MCF 10A (cell line): ENCODE measurements at places on chromosomes 4 and X. TPM values are rescaled to one million over a fixed set of nuclear protein-coding genes. Genes with fewer than 3 reads are reported as not detected.

Gene GRK4
- total RNA-seq, result 4.5 and 5.9 TPM in 2 replicates

GRCh38 chr4:8817813-8818062 lies 53.9 kb downstream of the HMX1 start:
- no peaks in the 10 kb centered on the region for H3K4me1 ChIP-seq
- no peak overlapping the region for H3K4me3 ChIP-seq
- H3K27ac ChIP-seq, result no peak overlapping the region
- H3K27me3 ChIP-seq, result no peaks in the 10 kb centered on the region
- no peak for DNase-seq

Gene PRR32
- total RNA-seq, result not detected in 2 replicates

Gene EPHA5
- total RNA-seq, result 0.12 and 0.28 TPM in 2 replicates

Gene ADAM29
- not detected in 2 replicates for total RNA-seq

- no peak overlapping the region for H3K4me3 ChIP-seq
- peaks cover 12% of the 10 kb centered on the region for H3K36me3 ChIP-seq
- H3K27ac ChIP-seq, result no peak overlapping the region
- no peaks in the 10 kb centered on the region for H3K4me1 ChIP-seq
Measured at GRCh38 chr4:137534516-137534915, 2.2 kb upstream of the PCDH18 start.

GRCh38 chr4:27318740-27319139 lies 458.1 kb downstream of the STIM2 start:
- H3K36me3 ChIP-seq, result no peaks in the 10 kb centered on the region
- no peak overlapping the region for H3K4me3 ChIP-seq
- no peak overlapping the region for H3K27ac ChIP-seq
- peak; percentile 40 for DNase-seq
- no peaks in the 10 kb centered on the region for H3K27me3 ChIP-seq

Gene REELD1
- not detected in 2 replicates for total RNA-seq

Gene STK32B
- not detected in 2 replicates for total RNA-seq

Gene RAB33A
- not detected in 2 replicates for total RNA-seq

Gene NLGN3
- total RNA-seq, result 0.42 and 0.44 TPM in 2 replicates

Gene CSAG3
- not detected in 2 replicates for total RNA-seq

DNA sequence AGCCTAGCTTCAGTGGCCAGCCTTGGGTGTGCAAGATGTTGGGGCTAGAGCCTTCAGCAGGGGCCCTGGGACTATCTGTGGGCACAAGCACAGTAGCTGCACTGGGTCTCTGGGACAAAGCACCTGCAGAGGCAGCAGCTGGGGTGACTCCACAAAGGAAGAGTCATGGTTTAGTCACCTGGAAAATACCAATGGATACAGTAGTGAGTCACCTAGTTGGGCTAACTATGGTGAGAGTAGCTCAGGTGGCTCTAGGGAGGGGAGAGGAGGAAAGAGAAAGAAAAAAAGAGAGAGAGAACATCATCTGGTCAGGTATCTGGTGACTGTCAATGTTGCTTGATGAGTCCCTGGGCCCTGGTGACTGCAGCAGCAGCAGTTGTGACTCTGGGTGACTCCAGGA lies 72.9 kb upstream of the SPIN4 start:
- H3K27ac ChIP-seq, result no peak overlapping the region
- H3K27me3 ChIP-seq, result no peaks in the 10 kb centered on the region
- peaks cover 10% of the 10 kb centered on the region for H3K4me1 ChIP-seq
- DNase-seq, result peak; percentile 53
- peaks cover 10% of the 10 kb centered on the region for H3K36me3 ChIP-seq
- H3K4me3 ChIP-seq, result no peak overlapping the region

Gene RNF175
- 0.42 and 0.66 TPM in 2 replicates for total RNA-seq

Gene EMCN
- total RNA-seq, result not detected in 2 replicates

DNA sequence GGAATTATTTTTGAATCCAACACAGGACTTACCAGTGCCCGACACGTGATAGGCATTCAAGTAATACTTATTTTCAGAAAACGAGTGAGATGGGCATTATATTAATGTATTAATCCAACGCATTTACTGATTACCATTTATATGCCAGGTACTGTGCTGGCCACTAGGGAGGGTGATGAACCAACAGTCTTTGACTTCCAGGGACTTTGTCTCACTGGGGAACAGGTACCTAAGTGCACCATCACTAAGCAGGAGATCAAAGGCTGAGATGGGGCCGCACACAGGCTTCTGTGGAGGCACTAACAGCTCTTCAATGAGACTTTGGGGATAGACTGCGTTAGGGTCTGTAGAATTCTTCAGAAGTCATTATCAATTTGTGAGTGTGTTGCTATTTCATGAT lies 5.7 kb upstream of the TADA2B start:
- no peak overlapping the region for H3K4me3 ChIP-seq
- peaks cover 11% of the 10 kb centered on the region for H3K36me3 ChIP-seq
- peaks cover 10% of the 10 kb centered on the region for H3K4me1 ChIP-seq
- no peak overlapping the region for H3K27ac ChIP-seq
- no peak for DNase-seq

Gene FRG1
- total RNA-seq, result 61.5 and 62.9 TPM in 2 replicates

DNA sequence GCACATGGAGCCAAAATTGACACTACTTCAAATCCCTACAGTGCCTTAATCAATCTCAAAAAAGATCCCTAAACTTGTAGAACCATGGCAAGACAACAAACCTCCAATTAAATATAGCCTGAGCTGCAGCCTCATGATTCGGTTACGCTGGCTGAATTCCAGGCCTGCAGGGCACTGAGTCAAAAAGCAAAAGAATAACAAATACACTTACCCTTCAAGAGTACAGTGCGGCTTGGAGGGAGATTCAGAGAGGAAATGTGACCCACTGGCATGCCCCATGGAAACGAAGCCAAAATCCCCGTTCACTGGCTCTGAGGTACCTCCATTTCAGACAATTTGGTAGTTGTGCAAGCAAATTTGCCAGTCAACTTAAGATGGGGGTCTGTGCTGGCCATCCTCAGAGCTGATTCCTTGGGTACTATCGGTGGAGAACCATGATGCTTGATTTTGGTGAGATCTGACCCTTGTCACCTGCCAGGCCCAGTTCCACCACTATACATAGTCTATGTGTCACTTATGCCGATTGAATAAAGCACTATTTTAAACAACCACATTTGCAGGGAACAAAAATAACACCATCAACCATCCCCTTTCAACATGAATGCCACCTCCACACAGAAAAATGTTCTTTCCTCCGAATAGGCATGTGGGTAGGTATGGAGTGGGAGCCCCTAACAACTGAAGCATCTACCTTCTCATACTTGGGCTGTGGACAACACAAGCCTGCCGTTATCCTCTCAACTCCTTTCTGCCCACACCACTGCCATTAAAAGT lies 2.1 kb downstream of the C4orf54 start:
- no peaks in the 10 kb centered on the region for H3K27me3 ChIP-seq
- peak; percentile 96 for DNase-seq
- no peaks in the 10 kb centered on the region for H3K36me3 ChIP-seq
- peaks cover 14% of the 10 kb centered on the region for H3K4me1 ChIP-seq
- H3K27ac ChIP-seq, result peak overlapping the region; percentile 42
- H3K4me3 ChIP-seq, result no peak overlapping the region

Gene HERC6
- 1.7 and 2.4 TPM in 2 replicates for total RNA-seq

DNA sequence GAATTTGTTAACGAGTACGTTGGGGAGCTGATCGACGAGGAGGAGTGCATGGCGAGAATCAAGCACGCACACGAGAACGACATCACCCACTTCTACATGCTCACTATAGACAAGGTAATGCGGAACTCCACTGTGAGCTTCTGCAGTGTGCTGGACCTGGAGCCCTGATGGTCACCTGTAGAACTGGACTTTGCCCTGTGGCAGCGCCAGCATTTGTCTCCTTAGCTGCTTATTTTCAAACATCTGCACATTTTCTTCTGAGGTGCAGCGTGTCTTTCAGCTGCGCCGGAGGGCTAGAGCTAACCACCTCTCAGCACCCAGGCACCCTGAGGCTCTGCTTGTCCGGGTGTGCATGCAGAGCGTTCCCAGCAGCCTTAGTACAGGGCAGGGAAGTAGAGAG lies 47.7 kb downstream of the NELFA start:
- DNase-seq, result no peak
- no peaks in the 10 kb centered on the region for H3K4me1 ChIP-seq
- peaks cover 86% of the 10 kb centered on the region for H3K36me3 ChIP-seq
- H3K27me3 ChIP-seq, result no peaks in the 10 kb centered on the region
